ENCODE measurements at places on chromosomes 12 and 14.

DNA sequence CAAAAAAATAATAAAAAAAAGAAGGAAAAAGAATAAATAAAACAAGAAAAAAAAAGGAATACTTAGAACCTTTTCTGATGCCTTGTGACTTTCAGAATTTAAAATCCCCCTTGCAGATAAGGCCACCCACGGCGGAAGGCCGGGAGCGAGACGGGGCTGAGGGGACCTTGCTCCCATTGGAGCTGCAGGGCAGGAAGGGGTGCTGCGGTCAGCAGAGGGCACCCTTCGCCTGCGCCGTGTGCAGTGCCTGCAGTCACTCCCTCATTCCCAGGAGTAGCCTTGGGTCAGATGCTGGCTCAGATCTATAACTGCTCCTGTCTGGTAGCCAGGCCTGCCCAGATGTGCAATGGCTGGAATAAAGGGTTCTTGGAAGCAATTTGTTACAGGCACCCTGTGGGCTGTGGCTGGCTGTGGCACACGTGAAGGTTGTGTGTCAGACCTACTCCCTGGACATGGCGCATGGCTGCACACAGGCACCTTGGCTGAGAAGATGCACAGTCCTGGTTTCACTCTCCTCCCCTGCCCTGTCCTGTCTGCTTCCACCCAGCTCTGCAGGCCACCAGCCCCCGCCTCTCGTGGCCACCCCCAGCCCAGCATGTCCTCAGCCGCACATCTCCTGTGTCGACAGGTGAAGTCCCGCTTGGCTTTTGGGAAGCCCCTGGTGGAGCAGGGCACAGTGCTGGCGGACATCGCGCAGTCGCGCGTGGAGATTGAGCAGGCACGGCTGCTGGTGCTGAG is 13.4 kb upstream of the ALDH2 start:
- peak; percentile 48 for DNase-seq

DNA sequence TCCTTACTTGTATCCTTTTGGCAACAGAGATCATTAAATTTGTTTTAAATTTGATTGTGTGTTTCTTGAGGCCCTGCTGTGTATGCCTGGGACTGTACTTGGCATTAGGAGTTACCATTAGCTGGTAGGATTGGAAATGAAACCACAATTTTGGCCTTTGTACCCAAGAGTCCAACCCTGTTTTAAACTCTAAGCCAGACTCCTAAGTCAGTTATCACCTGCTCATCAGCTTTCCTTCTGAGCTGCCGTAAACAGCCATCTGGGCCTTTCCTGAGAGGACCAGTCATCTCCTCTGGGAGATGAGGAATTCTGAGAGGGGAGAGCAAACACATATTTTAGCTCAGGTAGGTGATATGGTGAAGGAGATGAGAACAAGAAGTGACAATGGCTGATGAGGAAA is 74.3 kb upstream of the SRSF5 start:
- no peak for DNase-seq

DNA sequence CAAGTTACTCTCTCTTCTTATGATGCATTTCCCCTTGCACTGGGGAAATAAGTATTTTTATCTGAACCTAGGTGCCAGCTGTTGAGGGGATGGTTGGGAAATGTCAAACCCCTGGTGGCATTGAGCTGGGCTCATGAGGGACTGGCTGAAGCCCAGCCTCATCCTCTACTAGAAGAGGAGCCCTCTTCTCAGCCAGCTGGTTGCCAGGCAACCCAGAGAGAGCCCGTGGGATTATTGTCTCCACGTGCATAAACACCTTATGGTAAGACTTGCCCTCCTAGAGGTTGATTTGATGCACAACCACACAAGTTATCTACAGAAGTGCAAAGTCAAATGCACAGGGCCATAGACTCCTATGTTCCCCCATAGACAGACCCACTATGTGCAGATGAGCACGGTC is 89.8 kb downstream of the WSCD2 start:
- DNase-seq = no peak

GRCh38 chr12:96493106-96493505 is 3.7 kb downstream of the CFAP54 start:
- peak; percentile 29 for DNase-seq

DNA sequence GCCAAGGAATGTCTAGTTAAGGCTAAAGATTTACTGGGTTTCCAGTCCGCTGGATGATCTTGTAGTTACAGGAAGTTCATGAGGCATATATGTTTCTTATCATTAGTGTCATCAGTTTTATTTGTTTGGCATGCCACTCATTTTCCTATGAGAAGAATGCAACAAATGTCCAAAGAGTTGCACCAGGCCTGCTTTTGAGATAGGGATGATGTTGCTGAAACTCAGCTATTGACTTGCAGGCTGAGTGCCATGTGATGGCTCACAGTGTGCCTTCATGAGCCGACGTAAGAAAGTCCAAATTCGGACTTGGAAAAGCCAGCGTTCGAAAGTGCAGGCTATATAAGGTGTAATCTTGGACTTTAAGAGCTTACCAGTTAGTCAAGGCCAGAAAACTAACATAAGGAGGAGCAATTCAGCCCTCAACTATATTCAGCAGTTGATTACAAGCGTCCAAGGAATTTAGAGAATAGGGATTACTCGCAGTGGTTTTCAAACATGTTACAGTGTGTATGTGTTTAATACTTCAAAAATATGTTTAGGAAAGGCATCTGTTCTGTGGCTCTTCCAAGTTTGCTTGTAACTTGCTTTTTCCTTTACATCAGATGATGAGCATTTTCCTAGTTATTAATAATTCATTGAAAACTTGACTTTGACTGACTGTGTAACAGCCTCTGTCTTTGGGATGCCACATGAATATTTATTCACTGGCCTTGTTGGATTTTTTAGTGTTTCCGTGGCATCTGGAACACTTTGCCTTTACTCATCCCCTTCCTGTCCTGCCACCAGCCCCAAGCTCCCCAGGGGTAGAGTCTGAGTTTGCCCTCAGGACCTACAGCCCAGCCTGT is 101.3 kb downstream of the LGMN start:
- peak; percentile 69 for DNase-seq

- DNase-seq = no peak
Measured at GRCh38 chr12:45010059-45010458, 40.8 kb downstream of the DBX2 start.

GRCh38 chr14:45177076-45177475 is 41.3 kb downstream of the FANCM start:
- DNase-seq = no peak

GRCh38 chr12:45668641-45669040 is 60.9 kb upstream of the ARID2 start:
- DNase-seq = no peak

DNA sequence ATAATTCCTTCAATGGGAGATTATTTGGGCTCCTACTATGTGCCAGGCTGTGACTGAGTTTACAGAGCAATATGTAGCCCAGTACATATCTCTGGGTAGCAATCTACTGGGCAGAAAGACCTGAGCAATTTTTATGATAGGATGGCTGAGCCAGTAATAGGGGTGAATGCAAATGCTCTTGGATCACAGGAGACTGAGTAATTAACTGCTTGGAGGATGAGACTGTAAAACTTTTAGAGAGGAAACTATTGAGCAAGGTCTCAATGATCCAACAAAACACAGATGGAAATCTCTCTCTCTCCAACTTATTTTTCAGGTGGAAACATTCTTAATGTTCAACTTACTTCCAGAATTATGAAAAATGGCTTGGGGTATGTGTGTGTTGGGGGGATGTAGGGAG is 402.2 kb downstream of the AEBP2 start:
- DNase-seq = peak; percentile 45

DNA sequence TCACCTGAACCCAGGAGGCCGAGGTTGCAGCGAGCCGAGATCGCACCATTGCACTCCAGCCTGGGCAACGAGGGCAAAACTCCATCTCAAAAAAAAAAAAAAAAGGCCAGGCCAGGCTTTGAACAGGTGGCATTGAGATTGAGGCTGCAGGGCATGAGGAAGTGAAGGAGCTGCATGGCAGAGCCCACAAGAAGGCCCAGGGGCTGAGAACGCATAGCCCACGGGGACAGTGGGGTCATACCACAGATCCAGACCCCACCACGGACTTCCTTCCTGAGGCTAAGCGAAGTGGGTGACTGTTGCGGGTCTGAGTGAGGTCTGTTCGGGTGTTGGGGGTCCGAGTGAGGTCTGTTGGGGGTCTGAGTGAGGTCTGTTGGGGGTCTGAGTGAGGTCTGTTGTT is 7.8 kb downstream of the JAG2 start:
- no peak for DNase-seq
